Cortex of kidney (tissue), 1 donor: ENCODE measurements at places on chromosomes 3 and 15.

- no peak for DNase-seq
These were observed 20.4 kb downstream of the COLQ start for GRCh38 chr3:15501126-15501525.

GRCh38 chr3:339351-339750 lies 142.8 kb downstream of the CHL1 start:
- DNase-seq: no peak

- no peak for DNase-seq
These were observed 65.6 kb downstream of the MAP2K5 start for GRCh38 chr15:67607959-67608637.

- DNase-seq: no peak
These were observed 22.5 kb upstream of the MB21D2 start for GRCh38 chr3:192940129-192940528.

- no peak for DNase-seq
These were observed 107.2 kb downstream of the ARPP21 start for GRCh38 chr3:35746492-35746891.

DNA sequence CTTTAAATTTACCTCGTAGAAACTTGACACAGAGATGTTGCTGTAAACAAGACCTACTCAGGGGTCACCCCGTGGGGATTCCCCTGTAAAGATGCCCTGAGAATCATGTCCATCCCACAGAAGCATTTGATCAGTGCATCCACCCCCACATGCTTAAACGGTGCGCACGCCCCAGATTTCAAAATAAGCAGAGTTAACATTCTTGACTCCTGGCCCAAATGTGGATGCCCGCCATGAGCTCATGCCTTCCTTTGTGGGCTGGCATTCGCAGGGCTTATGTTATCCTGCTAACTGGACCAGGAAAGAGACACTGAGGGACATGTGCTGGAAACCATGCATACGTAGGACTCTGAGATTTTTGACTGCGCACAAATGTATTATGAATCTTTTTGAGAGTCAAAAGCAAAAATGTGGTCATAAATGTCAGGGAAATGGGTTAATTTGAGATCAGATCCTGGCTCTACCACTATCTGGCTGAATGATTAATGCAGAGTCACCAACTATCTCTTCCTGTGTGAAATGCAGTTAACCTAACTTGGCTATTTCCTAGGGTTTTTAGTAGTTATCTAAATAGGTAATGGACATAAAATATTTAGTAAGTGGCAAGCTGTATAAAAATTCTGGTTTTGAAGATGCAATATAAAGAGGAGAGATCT lies 9.1 kb upstream of the TP63 start:
- DNase-seq: no peak

DNA sequence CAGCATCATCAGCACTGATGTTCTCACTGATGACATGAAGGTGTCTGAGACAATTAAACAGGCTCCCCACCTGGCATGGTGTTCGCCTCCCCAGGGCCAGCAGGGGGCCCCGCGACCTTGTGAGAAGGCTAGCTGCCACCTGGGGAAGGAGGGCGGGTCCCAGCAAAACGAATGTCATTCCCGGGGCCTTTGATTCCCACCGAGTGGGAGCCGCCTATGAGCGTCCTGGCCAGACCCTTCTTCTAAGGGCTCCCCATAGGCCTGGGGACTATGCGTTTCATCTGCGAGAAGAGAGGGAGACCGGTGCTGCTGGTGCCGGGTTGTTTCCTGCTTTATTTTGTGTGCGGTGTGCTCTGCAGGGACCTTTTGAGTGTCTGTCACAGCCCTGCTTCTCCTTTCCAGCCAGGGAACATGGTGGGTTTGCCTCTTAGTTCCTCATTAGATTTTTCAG lies 20.5 kb upstream of the MINDY4B start:
- DNase-seq: no peak

DNA sequence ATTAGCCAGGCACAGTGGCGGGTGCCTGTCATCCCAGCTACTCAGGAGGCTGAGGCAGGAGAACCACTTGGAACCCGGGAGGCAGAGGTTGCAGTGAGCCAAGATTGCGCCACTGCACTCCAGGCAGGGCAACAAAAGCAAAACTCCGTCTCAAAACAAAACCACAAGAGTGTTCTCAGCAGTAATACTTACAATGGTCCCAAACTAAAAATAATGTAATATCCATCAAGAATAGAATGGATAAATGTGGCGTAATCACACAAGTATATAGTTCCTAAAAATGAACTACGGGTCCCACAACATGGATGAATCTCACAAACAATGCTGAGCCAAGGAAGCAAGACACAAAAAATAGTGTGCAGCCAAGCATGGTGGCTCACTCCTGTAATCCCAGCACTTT lies 39.2 kb downstream of the STAG1 start:
- no peak for DNase-seq

GRCh38 chr15:63172376-63172775 lies 15.1 kb upstream of the RPS27L start:
- DNase-seq: no peak

GRCh38 chr15:99408236-99409096 lies 157.2 kb downstream of the LRRC28 start:
- DNase-seq: no peak

DNA sequence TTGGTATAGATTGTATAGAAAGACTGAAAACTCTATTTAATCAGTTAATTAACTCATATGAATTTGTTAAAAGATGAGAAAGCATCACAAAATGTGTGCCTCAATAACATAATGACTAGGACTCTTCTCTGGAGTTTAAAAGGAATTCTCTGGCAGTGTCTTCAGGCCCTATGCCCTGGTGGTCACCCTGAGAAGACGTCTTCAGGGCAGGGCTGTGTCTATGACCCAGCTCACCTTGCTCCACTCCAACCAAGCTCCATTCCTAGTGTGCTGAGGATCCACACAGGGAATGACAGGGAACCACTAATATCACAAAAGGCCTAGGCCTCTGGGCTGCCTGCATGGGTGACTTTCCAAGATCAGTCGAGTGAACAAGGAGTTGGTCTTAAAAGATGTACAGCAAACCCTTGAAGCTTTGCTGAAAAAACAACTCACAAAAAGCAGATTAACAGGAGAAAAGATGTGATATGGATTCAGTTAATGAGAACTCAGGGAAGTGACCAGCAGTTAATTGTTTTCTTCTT lies 156.6 kb downstream of the SNRK start:
- DNase-seq: no peak

DNA sequence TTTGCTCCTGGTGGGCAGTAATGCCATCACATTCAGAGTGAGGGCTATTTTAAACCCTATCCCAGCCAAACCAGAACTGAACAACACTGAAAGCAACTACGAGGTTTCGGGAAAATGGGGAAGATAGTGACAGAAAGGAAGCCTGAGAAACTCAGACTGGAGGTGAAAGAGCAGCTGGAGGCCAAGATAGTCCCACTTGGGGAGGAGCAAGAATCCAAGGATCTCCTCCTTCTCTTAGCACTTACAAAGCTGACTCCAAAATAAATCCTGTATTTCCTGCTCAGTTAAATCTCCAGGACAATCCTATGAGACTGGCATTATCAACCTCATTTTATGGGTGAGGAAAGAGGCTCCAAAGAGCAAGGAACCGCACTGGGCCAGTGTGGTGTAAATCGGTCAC lies 14.1 kb upstream of the SETMAR start:
- no peak for DNase-seq

DNA sequence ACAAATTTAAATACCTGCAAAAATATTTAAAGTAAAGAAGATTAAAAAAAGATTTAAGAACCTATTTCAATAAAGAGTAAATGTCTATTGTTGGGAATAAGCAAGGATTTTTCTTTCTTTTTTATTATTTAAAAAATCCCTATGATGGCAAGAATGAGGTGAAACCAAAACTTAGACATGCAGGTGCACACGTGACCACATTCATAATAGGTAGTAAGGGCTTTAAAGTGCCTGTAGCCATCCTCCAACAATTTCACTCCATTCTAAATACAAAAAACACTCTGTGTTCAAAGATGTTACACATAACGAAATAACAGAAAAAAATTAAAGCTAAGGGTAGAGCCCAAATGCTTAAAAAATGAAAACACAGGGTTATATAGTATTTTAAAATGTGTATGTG lies 74.0 kb downstream of the FBN1 start:
- no peak for DNase-seq

- no peak for DNase-seq
These were observed 127.1 kb downstream of the SEMA6D start for GRCh38 chr15:47844437-47844836.

DNA sequence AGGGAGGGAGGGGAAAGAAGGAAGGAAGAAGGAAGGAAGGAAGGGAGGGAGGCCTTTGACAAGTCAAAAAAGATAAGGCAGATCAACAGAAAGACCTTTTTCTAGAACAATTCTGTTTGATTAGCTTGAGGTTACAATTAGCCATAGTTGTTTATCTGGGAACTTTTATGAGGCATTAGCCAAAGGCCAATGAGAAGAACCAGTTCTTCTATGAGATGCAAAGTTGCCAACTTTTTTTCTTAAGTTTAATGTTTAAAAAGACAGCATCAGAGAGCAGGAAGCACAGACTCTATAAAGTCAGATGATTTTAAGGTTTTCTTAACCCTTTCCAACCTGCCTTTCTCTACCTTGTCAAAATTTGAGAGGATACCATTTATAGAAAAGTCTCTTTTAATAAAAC lies 301.3 kb upstream of the NR2F2 start:
- DNase-seq: no peak

DNA sequence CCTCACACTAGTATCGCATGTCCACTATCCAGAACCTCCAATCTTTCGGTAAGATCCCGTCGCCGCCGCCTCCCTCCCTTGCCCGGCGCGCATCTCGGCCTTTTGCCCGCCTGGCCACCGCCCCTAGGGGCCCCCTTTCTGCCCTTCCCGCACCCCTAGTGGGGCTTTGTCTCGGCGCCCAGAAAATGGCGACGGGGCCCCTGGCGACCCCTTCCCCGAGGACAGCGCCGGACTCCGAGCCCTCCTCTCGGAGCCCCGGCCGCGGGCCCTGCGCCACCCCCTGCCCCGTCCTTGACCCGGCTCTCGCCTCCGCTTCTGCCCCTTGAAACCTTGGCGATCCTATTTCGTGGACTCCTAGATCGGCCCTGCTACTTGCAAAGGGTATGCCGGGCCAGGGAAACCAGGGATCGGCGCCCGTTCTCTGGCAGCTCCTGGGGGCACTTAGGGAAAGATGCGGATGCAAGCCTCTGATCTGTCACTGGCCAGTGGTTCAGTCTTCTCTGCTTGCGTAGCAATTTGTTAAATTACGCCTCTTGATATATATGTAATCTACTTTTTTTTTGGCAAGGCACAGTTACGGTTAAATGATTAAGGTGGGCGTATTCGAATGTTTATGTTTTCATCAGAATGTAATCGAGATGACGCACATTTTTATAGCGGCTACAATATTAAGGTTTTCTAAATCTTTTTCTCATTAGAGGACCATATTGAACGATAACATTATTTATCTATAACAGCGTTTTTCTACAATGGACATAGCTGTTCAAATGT lies 603 bp downstream of the EIF1B start:
- DNase-seq: no peak

DNA sequence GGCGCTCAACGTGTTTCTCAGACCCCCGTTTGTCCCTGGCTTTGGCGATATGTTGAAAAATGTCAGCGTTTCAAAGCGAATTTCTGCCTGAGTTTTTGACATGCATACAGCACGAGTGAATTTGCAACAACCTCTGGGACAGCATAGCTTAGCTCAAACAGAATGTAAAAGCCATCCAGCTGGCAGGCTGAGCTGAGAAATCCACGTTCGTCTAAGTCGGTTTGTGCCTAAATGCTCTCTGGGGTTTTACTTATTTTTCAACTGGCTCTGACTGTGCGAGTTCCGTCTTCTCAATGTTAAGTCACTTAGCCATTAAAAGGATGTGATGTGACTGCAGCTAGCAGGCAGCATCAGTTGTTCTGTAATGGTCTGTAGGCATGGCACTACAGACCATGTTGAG lies 243.5 kb upstream of the SLCO3A1 start:
- no peak for DNase-seq

DNA sequence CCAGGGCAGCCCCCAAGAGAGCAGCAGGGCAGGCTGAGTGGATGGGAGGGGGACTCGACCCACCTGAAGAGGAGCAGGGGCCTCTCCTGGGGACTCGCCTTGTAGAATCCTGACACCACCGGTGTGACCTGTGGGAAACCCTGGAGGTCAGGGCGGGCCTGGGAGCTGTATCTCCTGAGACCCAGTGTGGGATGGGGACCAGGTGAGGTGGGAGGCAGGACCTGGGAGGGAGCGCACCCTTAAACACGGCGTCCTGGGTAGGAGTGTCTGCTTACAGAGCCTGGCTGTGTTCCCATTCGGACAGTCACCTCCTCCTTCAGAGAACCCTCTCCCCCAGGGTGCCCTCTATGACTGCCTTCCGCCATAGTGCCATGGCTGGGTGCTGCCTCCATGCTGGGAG lies 27.1 kb downstream of the C15orf39 start:
- DNase-seq: no peak
